ENCODE measurements at places on chromosomes 5 and 9.

- DNase-seq, result no peak
These were observed 13.8 kb downstream of the PSD2 start for GRCh38 chr5:139809331-139809810.

DNA sequence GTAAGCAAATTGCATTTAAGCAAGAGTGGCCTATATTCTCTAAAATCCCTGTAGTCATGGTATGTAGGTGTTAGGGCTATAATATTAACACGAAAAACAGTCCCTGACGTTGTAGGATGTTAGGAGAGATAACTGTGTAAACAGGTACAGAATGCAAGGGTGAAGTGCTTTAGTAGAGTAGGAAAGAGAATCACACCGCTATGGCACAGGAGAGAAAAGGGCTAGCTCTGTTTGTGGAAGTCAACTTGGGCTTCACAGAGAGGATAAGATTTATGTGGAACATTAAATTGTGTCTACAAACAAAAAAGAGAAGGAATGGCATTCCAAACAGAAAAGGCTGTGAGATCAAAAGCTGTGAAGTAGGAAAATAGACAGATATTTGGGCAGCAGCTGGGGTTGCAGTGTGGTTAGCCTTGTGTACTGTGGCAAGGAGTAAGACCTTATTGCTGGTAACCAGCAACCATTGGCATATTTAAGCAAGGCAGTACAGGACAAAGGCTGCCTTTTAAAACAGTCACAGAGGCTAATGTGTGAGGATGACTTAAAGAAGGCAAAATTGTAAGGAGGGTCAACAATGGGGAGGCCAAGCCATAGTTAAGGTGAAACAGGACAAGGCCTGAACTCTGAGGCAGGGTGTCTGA, 337.5 kb upstream of the ADAMTSL1 start:
- no peak for DNase-seq

- DNase-seq, result no peak
These were observed 29.5 kb upstream of the SMAD5 start for GRCh38 chr5:136103118-136103517.

DNA sequence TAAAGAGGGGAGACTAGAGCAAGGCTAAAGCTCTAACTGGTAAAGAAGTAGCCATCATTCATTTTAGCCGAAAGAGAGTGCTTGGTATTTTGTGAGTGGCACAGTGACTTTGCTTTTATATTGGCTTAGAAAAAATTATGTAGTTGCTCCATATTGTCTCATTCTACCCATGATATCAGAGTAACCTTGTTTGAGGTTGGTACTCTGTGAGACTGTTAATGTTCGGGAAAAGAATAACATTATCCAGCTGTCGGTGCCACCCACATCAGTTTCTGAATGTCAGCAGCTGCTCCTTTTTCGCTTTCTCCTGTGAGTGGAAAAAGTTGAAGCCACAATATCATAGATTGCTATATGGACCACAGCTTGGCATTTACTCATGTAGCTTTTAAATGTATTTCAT, 376.4 kb upstream of the KCNN2 start:
- DNase-seq, result no peak

GRCh38 chr5:135179308-135179980, 145.4 kb upstream of the PITX1 start:
- no peak for DNase-seq

GRCh38 chr5:65394087-65394486, 87.6 kb downstream of the ADAMTS6 start:
- no peak for DNase-seq

- no peak for DNase-seq
These were observed 28.8 kb upstream of the POMT1 start for GRCh38 chr9:131473891-131474290.

DNA sequence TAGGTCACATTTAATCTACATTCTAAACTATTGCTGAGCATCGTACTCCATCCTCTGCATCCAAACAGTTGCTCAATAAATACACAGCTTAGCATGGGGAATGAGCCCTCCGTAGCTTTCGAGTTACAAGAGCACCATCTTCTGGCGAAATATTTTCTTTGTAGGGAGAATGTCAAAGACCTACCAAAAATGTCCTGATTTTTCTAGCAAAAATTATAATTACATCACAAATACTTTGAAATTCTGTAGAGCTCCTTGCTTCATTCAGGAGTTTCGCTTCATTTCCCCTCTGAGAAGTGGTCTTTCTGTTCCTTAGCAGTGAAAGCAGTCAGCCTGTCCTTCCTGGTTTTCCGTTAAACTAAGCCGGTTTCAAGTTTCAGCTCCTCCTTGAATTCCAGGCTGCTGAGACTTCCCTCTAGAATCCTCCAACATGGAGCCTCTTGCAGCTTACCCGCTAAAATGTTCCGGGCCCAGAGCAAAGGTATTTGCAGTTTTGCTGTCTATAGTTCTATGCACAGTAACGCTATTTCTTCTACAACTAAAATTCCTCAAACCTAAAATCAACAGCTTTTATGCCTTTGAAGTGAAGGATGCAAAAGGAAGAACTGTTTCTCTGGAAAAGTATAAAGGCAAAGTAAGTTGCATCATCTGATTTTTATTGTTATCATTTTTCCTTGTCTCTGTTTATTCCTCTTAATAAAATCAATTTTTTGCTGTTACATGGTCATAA, at the start of gene GPX8:
Gene GPX8 (plus strand): TSS at position 409 of the 730 bp plus-strand sequence. CDS start 22 bp downstream, at position 431.
- DNase-seq, result no peak

DNA sequence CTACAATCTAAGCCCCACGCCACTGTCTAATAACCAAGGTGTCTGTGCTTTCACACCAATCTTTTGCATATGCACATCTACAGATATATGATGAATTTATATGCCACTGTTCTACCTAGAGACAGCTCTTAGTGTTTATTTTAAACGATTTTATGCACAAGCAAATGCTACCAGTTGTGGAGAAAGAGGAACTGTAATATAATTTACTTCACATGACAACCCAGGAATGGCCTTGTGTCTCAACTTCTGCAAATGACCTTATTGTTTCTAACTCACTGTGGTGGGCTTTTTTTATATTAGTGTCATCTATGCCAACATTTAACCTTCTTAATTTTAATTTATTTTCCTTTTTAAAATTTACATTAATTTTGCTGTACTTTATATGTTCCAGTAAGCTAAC, 531.1 kb upstream of the TLE4 start:
- DNase-seq, result no peak

DNA sequence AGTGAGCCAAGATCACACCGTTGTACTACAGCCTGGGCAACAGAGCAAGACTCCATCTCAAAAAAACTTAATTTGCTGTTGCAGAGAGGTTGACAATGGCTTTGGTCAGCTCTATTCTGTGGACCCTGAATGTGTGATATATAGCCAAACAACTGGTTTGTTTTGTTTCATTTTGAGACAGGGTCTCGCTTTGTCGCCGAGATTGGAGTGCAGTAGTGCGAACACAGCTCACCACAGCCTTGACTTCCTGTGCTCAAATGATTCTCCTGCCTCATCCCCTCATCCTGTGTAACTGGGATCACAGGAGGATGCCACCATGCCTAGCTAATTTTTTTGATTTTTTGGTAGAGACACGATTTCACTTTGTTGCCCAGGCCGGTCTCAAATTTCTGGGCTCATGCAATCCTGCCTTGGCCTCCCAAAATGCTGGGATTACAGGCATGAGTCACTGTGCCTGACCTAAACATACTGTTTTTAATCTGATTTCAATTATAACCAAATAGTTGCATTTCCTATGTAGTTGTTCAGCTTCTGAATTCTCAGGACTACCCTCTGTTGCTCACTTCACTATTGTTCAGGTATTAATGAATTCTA, 9.8 kb downstream of the RNF183 start:
- DNase-seq, result no peak

GRCh38 chr5:23208959-23209431, 298.4 kb upstream of the PRDM9 start:
- DNase-seq, result no peak

DNA sequence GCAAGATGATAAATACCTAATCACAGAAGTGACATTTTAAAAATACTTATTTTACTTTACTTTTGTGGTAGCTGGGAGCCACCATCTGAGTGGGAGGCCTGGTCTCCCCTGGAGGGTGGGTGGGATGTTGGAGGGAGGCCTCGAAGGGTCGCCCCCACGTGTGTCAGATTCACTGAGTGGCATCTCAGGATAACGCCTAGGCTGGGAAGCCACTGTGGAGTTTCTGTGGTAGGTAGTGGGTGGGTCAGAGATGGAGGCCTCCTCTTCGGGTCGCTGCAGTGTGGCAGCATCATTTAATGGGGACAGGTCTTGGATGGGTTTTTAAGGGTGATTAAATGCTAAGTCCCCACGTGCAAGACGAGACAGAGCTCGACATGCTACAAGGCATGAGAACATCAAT, 1154.8 kb upstream of the CDH18 start:
- no peak for DNase-seq

- no peak for DNase-seq
These were observed 96.3 kb upstream of the MEF2C start for GRCh38 chr5:88979244-88979643.

DNA sequence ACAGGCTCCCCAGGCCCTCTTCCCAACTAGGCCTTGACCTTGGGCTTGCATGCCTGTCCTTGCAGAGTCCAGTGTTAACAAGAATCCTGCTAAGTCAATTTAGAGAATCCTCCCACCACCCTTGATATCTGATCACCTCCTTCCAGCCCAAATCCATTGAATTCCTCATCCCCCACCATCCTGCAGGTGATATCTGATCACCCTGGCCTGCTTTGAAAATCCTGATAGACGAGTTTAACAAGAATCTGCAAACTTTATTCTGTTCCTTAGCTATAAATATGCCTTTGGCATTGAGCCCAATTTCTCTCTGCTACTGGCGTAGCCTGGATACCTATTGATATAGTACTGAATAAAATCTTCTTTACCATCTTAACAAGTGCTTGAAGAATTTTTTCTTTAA, 125.5 kb downstream of the DIRAS2 start:
- DNase-seq, result no peak

- no peak for DNase-seq
These were observed 24.6 kb upstream of the GLIS3 start for GRCh38 chr9:4324513-4324912.

- DNase-seq, result no peak
These were observed 15.3 kb downstream of the LHX3 start for GRCh38 chr9:136189394-136190236.

GRCh38 chr9:81069038-81069795, 620.1 kb downstream of the TLE1 start:
- DNase-seq, result no peak
